ENCODE measurements at places on chromosomes 16 and 17. TPM values are rescaled to one million over a fixed set of nuclear protein-coding genes. Genes with fewer than 3 reads are reported as not detected.

TM4SF5 gene
- not detected for total RNA-seq

IL17C gene
- not detected for total RNA-seq

CHST5 gene
- total RNA-seq = not detected

EPX gene
- not detected for total RNA-seq

TEFM gene
- total RNA-seq = 8.8 TPM

GRCh38 chr16:78045865-78046581 is 23.7 kb downstream of the CLEC3A start:
- DNase-seq = peak; percentile 1

- no peak for DNase-seq
These were observed 4.8 kb downstream of the KRT23 start for GRCh38 chr17:40932608-40933007.

DNA sequence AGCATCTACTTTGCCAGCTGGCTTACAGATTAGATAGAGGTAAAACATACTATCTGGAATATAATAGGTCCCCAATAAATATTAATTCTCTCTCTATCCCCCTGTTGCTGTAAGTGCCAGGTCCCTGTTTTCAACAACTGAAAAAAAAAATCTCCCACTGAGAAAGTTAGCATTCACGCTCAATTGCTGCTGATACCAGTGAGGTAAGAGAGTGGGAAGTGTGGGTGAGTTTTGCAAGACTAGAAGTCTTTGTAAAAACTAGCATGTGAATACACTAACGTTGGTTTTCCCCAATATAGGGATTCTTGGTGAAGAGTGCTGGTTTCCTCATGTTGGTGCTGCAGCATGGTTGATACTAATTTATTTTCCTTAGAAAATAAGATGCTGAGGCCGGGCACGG is 11.7 kb upstream of the TAOK1 start:
- no peak for DNase-seq

DNA sequence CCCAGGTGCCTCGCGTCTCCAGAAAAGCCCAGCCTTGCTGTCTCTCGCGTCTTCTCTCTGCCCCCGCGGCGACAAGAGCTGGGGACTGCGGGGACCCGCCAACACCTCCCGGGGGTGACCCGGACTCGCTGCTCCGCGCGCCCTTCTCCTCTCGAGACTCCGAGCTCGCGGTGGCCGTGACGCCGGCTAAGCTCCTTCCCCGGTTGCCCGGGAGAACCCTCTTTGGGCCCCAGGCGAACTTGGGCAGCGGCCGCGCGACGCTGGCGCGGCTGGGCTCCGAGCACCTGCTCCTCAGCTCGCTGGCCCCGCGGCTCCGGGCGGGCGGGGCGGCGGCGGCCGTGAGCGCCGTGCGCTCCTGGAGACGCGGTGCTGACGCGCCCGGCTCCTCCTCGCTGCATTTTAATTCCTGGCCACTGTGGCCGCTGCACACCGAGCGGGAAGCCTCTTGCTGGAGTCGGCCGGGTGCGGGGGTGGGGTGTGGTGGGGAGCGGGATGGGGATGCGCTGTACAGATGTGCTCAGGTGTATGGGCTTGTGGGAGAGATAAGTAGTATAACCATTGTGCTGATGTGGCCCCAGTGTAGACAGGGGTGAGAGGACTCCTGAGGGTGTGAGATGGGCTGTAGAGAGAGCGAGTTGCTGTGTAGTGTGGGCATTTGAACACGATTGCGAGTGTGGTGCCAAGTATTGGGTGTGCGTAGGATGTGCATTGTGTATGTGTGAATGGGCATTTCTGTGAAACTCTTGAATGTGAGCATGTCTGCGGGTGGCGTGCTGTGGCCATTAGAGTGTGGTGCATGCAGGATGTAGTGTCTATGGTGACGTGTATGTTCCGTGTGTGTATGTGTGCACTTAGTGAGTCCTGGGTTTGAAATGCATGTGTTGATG is at the start of gene ASIC2:
ASIC2 (minus strand) TSS at position 315 of the 887 bp plus-strand sequence.
- no peak for DNase-seq

GRCh38 chr17:77025781-77026180 is 115.0 kb upstream of the SEC14L1 start:
- peak; percentile 31 for DNase-seq

DNA sequence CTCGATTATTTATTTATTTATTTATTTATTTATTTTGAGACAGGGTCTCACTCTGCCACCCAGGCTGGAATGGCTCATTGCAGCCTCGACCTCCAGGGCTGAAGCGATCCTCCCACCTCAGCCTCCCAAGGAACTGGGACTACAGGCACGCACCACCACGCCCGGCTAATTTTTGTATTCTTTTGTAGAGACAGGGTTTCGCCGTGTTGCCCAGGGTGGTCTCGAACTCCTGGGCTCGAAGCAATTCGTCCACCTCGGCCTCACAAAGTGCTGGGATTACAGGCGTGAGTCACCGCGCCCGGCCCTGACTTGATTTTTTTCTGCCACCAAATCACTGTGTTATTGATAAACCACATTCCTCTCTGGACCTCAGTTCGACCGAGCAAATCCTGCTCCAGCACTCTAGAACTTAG is 758 bp upstream of the RPL23A start:
- no peak for DNase-seq

- no peak for DNase-seq
These were observed 82.7 kb downstream of the RPH3AL start for GRCh38 chr17:269616-270514.

DNA sequence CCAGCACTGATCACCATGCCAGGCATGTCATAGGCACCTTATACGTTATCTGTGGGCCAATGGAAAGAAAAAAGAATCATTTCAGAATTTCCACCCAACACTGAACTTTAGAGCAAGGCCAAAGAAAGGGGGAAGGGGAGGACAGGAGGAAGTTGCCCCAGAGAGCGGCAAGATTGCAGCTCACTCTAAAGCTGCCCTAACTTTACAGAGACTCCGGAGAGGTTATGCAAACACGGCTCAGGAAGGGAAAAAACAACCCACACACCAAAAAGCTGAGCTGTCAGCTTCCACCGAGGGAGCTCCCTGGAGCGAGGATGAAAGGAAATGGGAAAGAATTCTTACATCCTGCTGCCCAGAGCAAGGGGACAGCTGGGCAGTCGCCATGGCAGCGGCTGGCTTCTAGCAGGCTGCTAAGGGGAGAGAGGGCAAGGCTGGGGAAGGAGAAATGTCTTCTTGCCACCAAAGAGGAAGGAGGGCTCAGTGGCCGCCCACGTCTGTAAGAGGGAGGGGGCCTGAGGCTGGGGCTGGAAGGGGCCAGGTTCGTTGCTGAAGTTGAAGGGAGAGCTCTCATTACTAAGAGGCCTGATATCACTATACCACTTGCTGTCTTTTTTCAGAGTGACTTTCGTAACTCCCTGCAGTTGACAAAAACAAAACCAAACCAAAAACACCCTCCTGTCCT is 18.2 kb downstream of the COTL1 start:
- DNase-seq = peak; percentile 86

- no peak for DNase-seq
These were observed 58.3 kb downstream of the SREBF1 start for GRCh38 chr17:17778308-17779014.

DNA sequence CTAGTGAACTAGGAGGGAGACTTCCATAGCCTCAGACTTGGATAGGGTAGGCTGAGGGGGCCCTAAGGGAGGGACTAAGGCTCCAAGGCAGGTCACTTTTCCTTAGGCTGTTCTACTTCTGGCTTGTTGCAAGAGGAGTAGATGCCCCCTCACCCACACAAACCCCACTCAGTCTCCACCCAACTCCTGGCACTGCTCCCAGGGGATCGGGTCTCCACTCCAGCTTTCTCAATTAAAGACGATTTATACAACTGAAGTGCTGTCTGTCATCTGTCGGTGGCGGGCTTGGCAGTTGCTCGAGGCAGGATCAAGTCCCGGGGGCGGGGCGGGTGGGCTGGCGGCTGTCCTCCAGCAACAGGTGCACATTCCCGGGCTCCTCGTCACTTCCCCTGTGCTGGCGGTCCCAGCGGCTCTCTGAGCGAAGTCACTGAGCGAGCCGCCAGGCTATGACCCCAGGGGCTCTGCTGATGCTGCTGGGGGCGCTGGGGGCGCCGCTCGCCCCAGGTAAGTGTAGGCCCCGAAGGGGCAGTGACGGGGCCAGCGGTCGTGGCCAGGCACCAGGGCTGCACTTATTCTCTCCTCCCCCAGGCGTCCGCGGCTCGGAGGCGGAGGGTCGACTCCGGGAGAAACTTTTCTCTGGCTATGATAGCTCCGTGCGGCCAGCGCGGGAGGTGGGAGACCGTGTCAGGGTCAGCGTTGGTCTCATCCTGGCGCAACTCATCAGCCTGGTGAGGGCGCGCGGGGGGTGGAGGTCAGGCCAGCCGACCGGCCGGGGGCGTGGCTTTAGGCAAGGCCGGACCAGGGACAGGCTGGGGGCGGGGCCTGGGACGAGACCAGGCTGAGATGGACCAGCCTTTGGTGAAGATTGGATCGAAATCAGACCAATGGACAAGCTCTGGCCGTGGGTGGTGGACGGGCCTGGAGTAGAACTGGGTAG is at the start of gene CHRNB1:
CHRNB1 (plus strand) TSS at position 380 of the 937 bp plus-strand sequence; CDS start at position 447, 67 bp downstream.
- DNase-seq = peak; percentile 86

- DNase-seq = no peak
These were observed 384.6 kb downstream of the CNTNAP4 start for GRCh38 chr16:76661691-76662235.

GRCh38 chr16:84421938-84422220 is 53.5 kb downstream of the ATP2C2 start:
- DNase-seq = no peak

DNA sequence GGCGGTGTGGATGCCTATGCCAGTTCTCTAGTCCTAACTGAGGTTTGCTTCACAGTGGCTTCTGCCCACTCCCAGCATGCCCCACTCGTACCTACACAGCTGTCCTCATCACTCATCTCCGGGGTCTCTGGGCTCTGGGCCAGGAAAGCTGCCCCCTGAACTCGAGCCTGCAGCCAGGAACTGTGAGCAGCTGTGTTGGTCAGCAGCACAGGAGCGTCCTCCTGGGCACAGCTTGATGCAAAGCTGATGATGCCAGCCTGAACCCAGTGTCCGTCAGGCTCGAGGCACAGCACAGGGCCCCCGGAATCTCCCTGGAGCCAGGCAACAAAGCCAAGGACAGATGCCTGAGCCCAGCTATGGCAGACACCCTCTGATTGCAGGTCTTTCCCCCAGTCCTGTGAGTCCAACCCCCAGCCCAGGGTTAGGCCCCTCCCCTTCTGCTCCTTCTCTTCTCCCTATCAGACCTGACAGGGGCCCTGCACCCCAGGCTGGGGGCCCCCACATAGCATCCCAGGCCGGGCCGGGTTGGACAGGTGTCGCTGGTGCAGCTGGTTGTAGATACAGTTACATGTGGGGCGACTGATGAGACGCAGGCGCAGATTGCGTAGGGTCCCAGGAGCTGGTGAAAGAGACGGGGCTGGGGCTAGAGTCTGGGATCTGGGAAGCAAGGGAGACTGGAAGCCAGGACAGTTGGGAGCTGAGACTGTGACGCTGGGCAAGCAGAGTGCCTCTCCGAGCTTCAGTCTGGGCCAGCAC is 2.7 kb downstream of the PRSS53 start:
- peak; percentile 90 for DNase-seq

- no peak for DNase-seq
These were observed 13.2 kb downstream of the IGFBP4 start for GRCh38 chr17:40456396-40456951.

DNA sequence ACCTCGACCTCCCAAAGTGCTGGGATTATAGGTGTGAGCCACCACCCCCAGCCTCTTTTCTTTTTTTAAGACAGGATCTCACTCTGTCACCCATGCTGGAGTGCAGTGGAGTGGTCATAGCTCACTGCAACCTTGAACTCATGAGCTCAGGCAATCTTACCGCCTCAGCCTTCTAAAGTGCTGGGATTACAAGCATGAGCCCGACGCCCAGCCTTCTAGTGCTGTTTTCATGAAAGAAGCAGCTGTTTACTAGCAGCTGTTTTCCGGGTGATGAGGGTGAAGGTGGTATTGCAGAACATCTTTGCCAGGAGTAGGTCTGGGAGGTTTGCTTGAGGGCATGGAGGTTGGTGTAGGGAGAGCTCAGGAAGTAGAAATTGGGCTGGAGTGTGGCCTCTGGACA is 2.0 kb downstream of the ADCY7 start:
- peak; percentile 72 for DNase-seq

DNA sequence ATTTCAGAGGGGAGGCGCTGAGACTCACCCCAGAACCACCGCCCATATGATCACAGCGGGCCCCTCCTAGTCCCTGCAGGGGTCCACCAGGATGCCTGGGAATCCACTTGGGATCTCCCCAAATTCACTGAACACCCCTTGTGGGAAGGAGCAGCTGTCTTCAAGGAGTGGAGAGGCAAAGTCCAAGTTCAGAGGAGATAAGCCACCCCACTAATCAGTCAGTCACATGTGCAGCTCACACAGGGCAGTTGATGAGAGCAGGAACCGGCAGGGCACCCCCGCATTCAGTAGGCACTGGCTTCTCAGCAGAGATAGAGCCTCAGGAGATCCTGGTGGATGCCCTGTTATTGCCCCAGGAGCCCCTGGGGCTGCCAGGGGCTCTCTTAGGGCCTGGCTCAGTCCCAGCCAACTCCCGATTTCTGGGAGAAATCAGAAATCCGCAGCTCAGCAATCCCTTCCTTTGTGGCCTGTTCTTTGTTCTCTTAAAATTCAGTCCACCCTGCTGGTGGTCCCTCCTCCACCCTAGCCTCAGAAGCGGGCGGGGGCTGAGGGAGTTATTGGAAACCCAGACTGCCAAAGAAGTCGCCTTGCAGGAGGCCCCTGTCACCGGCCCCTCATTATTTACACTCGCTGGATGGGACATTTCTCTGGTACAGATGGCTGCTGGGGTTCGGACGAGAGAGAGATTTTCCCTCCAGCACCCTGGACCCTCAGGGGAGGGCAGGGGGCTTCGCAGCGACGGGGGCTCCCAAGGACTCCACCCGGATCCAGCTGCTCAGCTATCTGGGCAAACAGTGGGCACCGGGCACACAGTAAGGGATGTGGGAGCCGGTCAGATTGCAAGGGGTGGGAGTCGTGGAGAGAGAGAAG is 1.8 kb downstream of the CDC42EP4 start:
- DNase-seq = peak; percentile 32

DNA sequence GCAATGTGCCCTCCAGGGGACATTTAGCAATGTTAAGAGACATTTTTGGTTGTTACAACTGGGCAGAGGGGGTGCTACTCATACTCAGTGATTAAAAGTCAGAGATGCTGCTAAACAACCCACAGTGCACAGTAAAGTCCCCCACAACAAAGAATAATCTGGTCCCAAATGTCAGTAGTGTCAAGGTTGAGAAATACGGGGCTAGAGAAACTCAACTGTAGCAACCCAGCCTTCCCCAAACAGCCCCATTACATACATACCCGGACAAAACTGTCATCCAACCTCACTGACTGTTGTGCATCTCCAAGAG is 20.4 kb downstream of the DNAJC7 start:
- no peak for DNase-seq

GRCh38 chr16:89741342-89742014 is 20.1 kb downstream of the ZNF276 start:
- DNase-seq = no peak
